Psoas muscle (tissue), 8 donors: ENCODE measurements at places on chromosomes 2 and 18. TPM values are rescaled to one million over a fixed set of nuclear protein-coding genes. Genes with fewer than 3 reads are reported as not detected.

GRCh38 chr18:59238385-59238784, 18.4 kb downstream of the GRP start:
- no peak overlapping the region for H3K27ac ChIP-seq
- no peak overlapping the region for H3K4me3 ChIP-seq
- no peaks in the 10 kb centered on the region for H3K27me3 ChIP-seq
- H3K4me1 ChIP-seq, result no peaks in the 10 kb centered on the region

GRCh38 chr18:31064130-31064529, 21.6 kb upstream of the DSC3 start:
- H3K4me3 ChIP-seq, result no peak overlapping the region
- no peak for DNase-seq
- no peaks in the 10 kb centered on the region for H3K4me1 ChIP-seq

- no peaks in the 10 kb centered on the region for H3K36me3 ChIP-seq
- H3K4me1 ChIP-seq, result no peaks in the 10 kb centered on the region
- no peak overlapping the region for H3K27ac ChIP-seq
- no peak for DNase-seq
- no peaks in the 10 kb centered on the region for H3K27me3 ChIP-seq
These were observed 40.3 kb downstream of the OLA1 start for GRCh38 chr2:174208026-174208425.

DNA sequence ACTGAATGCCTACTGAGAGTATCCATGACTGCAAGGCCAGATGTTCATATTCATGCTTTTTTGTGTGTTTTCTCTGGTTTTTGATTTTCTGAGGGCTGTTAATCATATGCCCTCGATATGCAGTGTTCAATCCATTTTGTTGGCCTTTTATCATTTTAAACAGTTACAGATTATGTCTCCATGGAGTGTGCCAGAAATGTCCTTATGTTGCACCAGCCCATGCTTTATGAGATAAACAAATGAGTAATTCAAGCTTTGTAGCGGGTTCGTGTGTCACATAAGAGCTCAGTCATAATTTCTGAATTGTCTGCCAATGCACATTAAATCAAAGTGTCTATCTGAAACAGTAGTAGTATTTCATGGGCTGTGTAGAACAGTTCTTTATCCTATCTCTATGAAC, 583.0 kb downstream of the THSD7B start:
- no peak for DNase-seq
- H3K36me3 ChIP-seq, result no peaks in the 10 kb centered on the region
- H3K27ac ChIP-seq, result no peak overlapping the region
- no peak overlapping the region for H3K4me3 ChIP-seq
- no peaks in the 10 kb centered on the region for H3K4me1 ChIP-seq

DNA sequence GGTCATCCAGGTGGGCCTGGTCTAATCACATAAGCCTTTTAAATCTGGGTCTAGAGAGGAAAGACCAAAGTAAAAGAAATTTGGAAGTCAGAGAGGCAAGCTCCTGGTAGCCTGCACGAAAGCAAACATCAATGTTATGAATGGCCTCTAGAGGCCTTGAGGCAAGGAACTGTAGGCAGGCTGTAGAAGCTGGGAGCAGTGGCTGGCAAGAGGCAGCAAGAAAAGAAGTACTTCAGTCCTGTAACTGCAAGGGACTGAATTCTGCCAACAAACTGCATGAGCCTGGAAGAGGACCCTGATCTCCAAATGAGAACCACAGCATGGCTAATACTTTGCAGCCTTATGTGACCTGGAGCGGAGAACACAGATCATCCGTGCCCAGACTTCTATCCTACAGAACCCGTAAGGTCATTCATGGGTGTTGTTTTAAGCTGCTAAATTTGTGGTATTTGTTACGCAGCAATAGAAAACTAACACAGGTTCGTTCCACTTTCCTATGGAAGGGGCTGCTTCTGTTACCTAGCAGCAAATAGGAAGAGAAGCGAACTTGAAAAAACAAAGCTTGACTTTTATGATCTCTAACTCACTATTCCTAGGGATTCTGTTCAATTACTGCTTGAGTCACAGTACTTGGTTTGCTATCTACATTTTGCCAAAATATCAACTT, 1.2 kb downstream of the IMMT start:
- DNase-seq, result no peak
- H3K4me1 ChIP-seq, result peaks cover 63% of the 10 kb centered on the region
- H3K36me3 ChIP-seq, result no peaks in the 10 kb centered on the region
- H3K4me3 ChIP-seq, result peak overlapping the region; percentile 94

DNA sequence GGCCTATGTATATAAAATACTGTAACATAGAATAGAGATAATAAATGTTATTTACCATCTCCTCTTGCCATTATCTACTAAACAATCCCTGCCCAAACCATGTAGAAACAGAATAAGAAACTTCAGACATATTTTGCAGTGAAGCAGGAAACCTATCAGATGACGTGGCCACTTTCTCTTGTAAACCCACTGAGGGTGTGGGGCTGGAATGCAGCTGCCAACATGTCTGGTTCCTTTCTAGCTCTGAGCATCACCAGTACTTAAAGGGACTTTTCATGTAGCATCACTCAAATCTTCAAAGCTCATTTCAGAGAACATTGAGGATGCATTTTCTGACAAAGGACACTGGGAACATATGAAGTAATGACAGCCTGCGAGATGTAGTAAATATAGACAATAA, 251.8 kb downstream of the LPIN1 start:
- no peak for DNase-seq
- no peaks in the 10 kb centered on the region for H3K4me1 ChIP-seq
- H3K4me3 ChIP-seq, result no peak overlapping the region

- H3K4me1 ChIP-seq, result no peaks in the 10 kb centered on the region
- no peak overlapping the region for H3K4me3 ChIP-seq
- H3K27me3 ChIP-seq, result peaks cover 5% of the 10 kb centered on the region
- no peak overlapping the region for H3K27ac ChIP-seq
These were observed 547.6 kb downstream of the CPS1 start for GRCh38 chr2:211103989-211104388.

The CD302 gene
- total RNA-seq, result 4.6 TPM

The QPCT gene
- total RNA-seq, result 4.1 TPM

The RAD51AP2 gene
- total RNA-seq, result not detected
